ENCODE measurements at places on chromosomes 2 and 18.

DNA sequence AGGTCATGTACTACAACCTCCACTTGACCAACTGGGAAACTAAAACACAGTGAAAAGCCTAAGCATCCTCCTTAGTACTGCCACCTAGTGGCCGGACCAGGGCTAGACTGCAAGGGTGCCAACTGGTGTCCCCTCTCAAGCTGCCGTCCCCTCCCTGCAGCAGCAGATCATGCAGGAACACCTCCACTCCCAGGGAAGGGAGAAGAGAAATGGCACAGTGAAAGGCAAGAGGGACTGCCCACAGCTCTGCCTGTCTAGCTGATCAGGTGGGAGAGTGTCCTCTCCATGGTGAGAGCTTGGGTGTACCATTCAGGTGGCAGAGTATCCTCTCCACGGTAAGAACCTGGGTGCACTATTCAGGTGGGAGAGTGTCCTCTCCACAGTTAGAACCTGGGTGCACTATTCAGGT, 78.1 kb downstream of the AAK1 start:
- DNase-seq, result peak; percentile 52

DNA sequence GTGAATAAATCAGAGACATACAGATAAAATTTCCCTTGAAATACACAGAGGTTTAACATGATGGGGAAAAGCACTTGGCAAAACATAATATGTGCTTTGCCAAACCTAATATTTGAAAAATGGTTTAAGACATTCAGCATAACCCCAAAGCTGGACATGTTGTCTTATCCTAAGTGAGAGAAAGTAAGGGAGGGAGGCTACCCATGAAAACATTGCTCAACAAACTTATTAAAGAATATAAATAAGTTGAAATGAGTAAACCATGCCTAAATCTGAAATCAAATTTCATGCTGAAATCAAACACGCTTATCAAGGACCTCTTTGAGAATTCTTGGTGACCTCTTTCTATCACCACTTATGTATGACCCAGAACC, 81.2 kb downstream of the ARHGAP15 start:
- DNase-seq, result no peak

- no peak for DNase-seq
Observed at GRCh38 chr2:54895730-54896129, 154.5 kb downstream of the RTN4 start.

DNA sequence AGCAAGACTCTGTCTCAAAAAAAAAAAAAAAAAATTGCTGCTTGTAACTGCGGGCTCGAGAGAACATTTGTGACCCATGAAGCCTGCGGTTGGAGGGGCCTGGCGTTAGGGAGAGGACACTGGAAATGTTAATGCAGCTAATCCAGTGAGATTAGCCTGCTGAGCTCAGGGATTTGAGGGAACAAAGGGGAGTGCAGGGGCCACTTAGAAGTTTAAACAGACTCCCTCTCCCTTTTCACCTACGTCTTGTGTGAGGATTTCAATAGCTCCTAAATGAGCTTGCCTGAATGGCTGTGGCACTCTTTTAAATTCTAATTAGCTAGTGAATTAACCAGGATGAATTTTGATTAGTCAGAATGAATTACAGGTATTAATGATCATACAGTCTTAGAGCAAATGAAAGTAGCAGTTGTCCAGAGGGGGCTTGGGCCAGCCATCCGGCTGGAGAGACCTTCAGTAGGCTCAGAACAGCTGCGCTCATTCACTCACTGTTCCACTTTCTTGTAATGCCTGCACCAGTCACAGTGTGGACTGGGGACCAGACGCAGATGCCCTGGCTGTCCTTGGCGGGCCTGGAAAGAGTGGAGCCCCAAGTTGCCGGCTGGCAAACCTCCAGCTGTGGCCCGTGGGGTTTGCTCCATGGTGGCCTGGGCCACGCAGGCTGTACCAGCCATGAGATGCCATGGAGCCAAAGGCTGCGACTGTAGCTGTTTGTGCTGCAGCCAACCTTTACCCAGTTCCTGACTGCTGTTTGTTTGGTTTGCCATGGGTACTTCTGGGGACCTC, 20.8 kb downstream of the LDLRAD4 start:
- no peak for DNase-seq

GRCh38 chr2:36729067-36729466, 32.6 kb downstream of the VIT start:
- no peak for DNase-seq

GRCh38 chr2:41313082-41313481, 734.7 kb upstream of the PKDCC start:
- DNase-seq, result no peak

DNA sequence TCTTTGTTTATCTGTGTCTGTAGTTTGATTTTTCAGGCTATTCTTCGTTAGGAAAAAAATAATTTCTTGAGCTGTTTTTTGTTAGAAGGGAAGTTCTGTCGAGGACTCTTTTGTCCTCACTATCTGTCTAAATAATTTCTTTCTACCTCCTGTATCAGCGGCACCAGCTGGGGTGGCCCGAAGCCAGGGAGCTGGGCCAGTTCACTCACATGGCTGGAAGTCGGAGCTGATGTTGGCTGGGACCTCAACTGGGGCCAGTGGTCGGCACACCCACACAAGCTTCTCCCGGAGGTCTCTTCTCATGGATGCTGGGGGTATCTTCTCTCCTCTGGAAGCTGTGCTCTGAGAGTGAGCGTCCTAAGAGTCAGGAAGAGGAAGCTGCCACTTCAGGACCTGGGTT, 8.0 kb upstream of the PDIA6 start:
- DNase-seq, result no peak

GRCh38 chr2:190970873-190971506, 43.0 kb downstream of the STAT1 start:
- DNase-seq, result no peak

DNA sequence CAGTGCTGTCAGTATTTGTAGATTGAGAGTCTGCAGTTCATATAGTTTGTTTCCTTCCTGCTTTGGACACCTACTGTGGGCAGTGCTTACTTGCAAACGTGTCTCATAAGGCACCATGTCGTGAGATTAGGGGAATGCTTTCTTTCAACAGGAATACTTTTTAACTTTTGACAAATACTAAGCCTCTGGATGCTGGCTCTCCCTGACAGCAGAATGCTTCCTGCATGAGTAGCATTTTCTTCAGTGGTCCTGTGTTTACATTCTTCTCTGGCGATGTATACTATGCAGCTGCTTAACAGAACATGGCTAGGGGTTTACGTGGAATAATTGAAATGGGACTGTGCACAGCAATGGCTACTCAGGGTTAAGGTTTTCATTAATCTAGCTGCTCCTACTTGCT, 807.5 kb downstream of the MBD2 start:
- no peak for DNase-seq

- no peak for DNase-seq
Observed at GRCh38 chr18:78981989-78982620, 2.5 kb downstream of the SALL3 start.

DNA sequence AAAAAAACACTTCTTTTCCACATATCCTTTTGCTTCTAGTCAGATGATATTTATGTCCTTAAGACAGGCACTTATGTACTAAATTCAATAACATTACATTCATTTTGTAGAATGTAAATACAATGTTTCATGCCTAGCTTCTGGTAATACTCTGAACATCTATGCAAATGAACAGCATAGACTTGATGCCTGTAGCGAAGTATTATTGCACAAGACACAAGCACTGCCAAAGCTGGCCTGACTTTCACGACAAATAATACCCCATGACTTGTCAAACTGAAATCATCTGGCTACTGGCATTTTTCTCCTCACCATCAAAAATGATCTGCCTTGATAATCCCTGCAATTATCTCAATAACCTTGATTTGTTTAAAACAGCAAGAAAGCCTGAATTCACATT, 101.3 kb downstream of the L3MBTL4 start:
- DNase-seq, result no peak

GRCh38 chr2:237471438-237472186, 15.4 kb upstream of the MLPH start:
- DNase-seq, result no peak

DNA sequence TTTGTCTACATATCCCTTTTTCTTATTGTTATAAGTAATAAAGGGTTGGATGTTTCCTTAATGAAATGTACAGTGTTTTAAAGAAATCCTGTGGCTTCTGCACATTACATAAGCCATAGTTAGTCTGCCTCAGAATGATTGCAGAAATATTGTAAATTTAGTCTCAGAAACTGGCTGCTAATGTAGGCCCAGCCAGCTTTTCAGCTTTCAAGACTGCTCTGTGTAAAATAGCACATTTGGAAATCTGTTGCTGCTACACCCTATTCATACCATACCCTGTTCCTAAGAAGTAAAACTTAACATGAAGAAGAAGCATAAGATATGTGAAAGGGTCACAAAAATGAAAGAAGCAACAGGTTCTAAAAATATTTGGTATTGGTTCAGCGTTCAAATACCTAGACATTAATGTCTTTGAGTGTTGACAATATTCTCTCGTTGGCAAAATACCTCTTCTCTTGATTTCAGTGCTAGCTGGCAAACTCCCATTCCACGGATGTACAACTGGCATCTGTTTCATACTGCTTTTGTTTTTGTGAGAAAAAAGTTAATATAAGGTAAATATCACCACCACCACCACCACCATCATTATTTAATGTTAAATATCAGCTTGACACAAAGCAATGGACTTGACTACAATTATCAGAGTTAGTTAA, 19.2 kb upstream of the NCKAP1 start:
- no peak for DNase-seq

DNA sequence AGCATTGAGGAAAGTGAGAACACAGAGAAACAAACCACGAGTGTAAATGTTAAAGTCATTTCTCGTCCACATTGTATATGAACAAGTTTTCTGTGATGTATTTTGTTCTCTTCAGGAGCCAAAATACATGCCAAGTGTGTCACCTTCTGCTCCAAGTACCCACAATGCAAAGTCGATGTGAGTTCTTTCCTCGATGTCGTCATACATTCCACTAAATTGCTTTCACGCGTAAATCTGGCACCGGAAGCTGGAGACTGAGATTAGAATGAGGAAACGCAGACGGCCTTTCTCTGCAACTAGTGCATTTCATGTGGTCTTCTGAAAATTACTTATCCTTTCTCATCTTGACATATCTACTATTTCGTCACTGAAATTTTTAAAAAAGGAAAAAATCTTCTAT, 118.5 kb upstream of the SALL3 start:
- DNase-seq, result no peak

- DNase-seq, result no peak
Observed at GRCh38 chr2:106618614-106619013, 131.4 kb downstream of the CD8B2 start.

DNA sequence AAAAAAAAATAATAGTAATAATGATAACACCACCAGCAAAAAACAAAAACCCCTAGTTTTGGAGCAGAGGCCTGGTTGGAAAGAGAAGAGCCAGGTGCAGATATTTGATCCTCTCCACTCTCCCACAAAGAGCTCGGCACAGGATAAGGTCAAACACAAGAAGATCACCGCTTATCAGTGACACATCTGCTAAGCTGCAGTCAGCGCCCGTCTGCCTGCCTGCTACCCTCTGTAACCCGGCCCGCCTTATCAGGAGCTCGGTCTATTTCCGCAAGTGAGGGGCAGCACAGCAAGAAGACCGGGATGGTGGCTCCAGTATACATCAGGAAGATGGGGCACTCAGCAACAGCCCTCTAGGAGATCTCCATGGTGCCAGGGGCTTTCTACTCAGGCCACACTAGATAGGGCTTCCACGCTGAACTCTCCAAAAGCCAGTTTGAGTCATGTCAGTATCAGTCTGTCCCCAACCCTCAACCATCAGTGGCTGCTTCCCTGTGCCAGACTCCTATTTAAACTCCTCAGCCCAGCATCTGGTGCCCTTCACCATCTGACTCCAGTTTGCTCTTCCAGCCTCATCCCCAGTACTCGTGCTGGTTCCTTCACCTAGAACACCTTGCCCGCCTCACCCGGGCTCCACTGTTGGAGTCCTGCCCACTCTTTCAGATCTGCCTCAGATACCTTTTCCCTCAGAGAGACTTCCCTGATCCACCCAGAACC, 67.3 kb upstream of the PPP1CB start:
- no peak for DNase-seq

DNA sequence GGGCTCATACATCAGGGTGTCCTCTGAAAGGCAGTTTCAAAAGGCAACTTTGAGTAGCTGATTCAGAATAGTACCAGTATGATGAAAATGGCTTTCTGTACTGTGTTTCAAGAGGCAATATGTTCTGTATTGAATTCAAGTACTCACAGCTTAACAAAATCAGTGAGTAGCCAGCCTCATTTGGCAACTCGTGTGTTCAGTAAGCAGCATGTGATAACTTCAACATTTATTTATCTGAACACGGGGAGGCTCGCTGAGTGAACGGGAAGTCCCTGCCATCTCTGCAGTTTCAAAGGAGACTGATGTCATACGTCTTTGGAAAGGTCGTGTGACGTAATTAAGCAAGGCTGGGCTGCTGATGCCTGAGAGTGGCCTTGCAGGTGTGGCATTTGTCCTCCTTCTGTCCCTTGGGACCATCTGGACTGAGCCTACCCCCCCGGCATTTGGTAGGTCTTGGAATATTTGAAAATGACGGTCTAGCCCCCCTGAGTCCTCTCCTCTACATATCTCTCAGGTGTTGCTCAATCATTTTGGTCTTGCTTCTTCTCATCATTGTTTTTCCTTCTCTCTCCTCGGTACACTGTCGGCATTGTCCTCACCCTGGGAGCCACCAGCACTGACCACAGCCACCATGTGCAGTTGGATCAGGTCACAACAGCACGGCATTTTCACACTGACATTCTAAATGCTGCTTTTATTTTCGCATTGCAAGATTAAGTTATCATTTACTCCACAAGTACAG, 62.8 kb downstream of the SMIM21 start:
- no peak for DNase-seq

- DNase-seq, result no peak
Observed at GRCh38 chr2:42495234-42495581, 1.4 kb upstream of the KCNG3 start.

GRCh38 chr18:73942081-73942625, 205.5 kb downstream of the FBXO15 start:
- DNase-seq, result no peak

- no peak for DNase-seq
Observed at GRCh38 chr2:202122980-202123720, 50.1 kb downstream of the KIAA2012 start.

GRCh38 chr18:33440060-33441043, at the start of gene CCDC178:
CCDC178 (minus strand) TSS chr18:33440721; CDS start chr18:33412088, 28,633 bp downstream.
- DNase-seq, result no peak

- no peak for DNase-seq
Observed at GRCh38 chr2:239019183-239019581, 171.3 kb downstream of the TWIST2 start.

All from activated CD8-positive, alpha-beta memory T cell treated with anti-CD3 and anti-CD28 coated beads for 48 hours (primary cell).